ENCODE measurements at places on chromosomes 12 and 14. TPM values are rescaled to one million over a fixed set of nuclear protein-coding genes. Genes with fewer than 3 reads are reported as not detected.

Gene FANCM
- polyA plus RNA-seq: 3.2 TPM

Gene DLGAP5
- polyA plus RNA-seq: 9.1 TPM

Gene MSRB3
- polyA plus RNA-seq: 0.46 TPM

Gene P2RX2
- 2.2 TPM for polyA plus RNA-seq

Gene VCPKMT
- 3.8 TPM for polyA plus RNA-seq

Gene GLT8D2
- polyA plus RNA-seq: 5.0 TPM

Gene GALNT8
- 4.7 TPM for polyA plus RNA-seq

Gene EPYC
- polyA plus RNA-seq: not detected

Gene KHNYN
- polyA plus RNA-seq: 7.6 TPM

GRCh38 chr14:104116288-104116755, 22.1 kb upstream of the KIF26A start:
- peaks cover 11% of the 10 kb centered on the region for H3K4me1 ChIP-seq
- peak overlapping the region; percentile 62 for H3K4me3 ChIP-seq
- DNase-seq: no peak
- H3K36me3 ChIP-seq: no peaks in the 10 kb centered on the region

DNA sequence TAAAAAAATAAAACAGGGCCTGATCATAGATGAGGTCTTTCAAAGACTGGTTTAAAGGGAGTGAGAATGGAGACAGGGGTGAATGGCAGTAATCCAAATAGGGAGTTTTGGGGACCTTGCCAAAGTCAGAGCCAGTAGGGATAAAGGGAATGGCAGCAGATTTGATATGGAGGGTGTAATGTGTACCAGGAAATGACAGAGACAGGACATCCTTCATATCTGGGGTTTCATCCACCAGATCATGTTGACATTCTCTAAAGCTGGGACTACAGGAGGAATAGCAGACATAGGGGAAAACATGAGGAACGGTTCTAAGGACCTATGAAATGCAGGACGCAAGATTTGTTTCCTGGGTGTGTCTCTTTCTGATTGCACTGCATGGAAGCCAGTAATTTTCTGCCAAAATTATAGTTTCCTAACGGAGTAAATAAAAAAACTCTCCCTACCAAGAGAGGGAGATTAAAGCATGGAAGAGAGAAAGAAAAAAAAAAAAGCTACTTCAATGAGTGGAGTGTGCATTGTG, 169.9 kb downstream of the PRKD1 start:
- no peak for DNase-seq
- no peaks in the 10 kb centered on the region for H3K36me3 ChIP-seq
- no peak overlapping the region for H3K27ac ChIP-seq
- H3K4me1 ChIP-seq: no peaks in the 10 kb centered on the region

DNA sequence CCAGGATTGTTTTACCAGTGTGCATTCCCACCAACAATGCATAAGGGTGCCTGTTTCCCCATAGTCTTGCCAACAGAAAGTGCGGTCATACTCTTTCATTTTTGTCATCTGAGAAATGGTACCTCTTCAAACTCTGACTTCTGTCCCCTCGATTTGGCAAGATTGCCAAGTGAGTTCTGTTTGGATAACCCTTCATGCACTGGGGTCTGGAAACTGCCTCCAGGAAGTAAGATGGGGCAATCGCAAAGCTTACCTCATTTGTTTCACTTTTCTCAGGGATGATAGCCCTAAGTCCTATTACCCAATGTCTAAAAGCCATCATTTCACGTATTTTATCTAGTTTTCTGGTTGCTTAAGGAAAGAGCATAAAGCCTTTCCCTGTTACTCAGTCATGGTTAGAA, 28.6 kb upstream of the NR1H4 start:
- H3K4me1 ChIP-seq: peaks cover 6% of the 10 kb centered on the region

DNA sequence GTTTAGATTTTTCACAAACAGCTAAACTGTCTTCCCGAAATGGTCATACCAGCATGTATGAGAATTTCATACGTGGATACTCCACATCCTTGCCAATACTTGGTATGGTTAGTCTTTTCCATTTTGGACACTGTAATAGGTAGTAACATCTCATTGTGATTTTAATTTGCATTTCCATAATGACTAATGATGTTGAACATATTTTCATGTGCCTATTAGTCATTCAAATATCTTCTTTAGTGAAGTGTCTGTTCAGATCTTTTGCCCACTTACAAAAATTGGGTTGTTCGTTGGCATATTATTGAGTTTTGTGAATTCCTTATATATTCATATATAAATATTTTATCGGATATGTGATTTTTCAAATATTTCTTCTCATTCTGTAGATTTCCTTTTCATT, 78.0 kb upstream of the GNG2 start:
- DNase-seq: no peak
- no peaks in the 10 kb centered on the region for H3K4me1 ChIP-seq
- H3K27me3 ChIP-seq: no peaks in the 10 kb centered on the region
- H3K27ac ChIP-seq: no peak overlapping the region
- H3K36me3 ChIP-seq: no peaks in the 10 kb centered on the region
- H3K4me3 ChIP-seq: no peak overlapping the region

DNA sequence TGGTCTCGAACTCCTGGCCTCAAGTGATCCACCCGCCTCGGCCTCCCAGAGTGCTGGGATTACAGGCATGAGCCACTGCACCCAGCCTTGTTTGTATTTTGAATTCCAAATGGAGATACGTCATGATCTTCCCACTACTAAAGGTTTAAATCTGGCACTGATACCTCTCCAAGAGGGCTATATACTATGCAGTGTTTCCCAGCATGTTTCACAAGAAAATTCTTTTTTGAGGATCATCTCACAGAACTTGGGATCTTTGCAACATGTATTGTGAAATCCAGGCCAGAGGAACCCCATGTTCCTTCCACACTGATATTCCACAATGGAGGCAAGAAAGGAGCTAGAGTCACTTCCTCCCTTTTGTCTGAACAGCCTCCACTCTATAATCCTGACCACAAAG, 112.7 kb downstream of the NT5DC3 start:
- H3K4me1 ChIP-seq: no peaks in the 10 kb centered on the region
- H3K27me3 ChIP-seq: no peaks in the 10 kb centered on the region
- H3K27ac ChIP-seq: no peak overlapping the region
- H3K4me3 ChIP-seq: no peak overlapping the region

- H3K27ac ChIP-seq: no peak within 1 kb of the TSS
- H3K36me3 ChIP-seq: no peaks in the 10 kb centered on the region
- H3K4me3 ChIP-seq: no peak within 1 kb of the TSS
- H3K27me3 ChIP-seq: no peaks in the 10 kb centered on the region
- DNase-seq: no peak
- no peaks in the 10 kb centered on the region for H3K4me1 ChIP-seq
Measured at GRCh38 chr12:80099259-80099658, at the start of gene OTOGL. Gene OTOGL (plus strand): TSS chr12:80099537. CDS start chr12:80209432, 109,895 bp downstream.

GRCh38 chr12:68162374-68162773, 2.8 kb upstream of the IFNG start:
- no peak overlapping the region for H3K27ac ChIP-seq
- no peaks in the 10 kb centered on the region for H3K4me1 ChIP-seq
- no peak overlapping the region for H3K4me3 ChIP-seq
- H3K36me3 ChIP-seq: no peaks in the 10 kb centered on the region
- H3K27me3 ChIP-seq: no peaks in the 10 kb centered on the region
- DNase-seq: no peak

- DNase-seq: no peak
- H3K4me1 ChIP-seq: no peaks in the 10 kb centered on the region
- H3K36me3 ChIP-seq: no peaks in the 10 kb centered on the region
- H3K27me3 ChIP-seq: no peaks in the 10 kb centered on the region
- H3K27ac ChIP-seq: no peak overlapping the region
Measured at GRCh38 chr12:27426743-27427487, 19.6 kb upstream of the SMCO2 start.

DNA sequence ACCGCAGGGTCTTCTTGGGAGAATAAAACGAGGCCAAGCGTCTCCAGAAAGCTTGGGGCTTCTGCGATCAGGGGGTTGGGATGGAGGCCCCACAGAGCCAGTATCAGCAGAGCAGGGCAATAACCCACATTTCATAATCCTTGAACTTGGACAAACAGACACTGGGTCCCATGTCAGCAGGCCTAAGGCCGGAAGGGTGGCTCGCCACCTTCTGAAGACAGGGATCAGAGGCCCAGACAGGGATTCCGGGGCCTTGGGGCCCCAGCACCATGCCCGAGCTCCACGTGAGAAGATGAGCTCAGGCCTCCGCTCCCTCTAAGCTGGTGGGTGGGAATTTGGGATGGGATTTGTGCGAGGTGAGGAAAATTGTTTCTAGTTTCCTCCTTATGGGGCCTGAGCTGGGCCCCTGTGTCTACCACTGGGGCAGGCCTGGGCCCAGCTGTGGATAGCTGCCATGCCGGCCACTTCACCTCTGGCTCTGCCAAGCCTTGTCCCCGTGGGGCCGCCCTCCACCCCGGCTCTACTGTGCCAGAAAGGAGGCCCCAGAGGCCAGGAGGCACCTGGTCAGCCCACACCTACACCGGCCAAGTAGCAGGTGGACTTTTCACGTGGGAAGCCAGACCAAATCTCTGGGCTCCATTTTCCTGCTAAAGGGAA, 67.2 kb upstream of the DLK1 start:
- H3K27ac ChIP-seq: no peak overlapping the region
- H3K4me1 ChIP-seq: peaks cover 9% of the 10 kb centered on the region
- H3K4me3 ChIP-seq: no peak overlapping the region
- H3K27me3 ChIP-seq: no peaks in the 10 kb centered on the region
- no peaks in the 10 kb centered on the region for H3K36me3 ChIP-seq

DNA sequence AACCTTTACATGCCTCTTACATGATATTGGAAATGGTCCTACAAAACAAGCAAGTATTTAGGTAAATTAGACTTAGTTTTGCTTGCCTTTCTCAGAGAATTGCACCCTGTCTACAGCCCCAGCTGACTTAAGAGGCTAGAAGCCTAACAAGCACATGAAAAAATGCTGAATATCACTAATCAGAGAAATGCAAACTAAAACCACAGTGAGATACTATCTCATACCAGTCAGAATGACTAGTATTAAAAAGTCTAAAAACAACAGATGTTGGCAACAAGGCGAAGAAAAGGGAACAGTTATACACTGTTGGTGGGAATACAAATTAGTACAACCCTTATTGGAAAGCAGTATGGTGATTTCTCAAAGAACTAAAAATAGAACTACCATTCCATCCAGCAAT, 103.8 kb downstream of the EGLN3 start:
- no peaks in the 10 kb centered on the region for H3K27me3 ChIP-seq
- H3K36me3 ChIP-seq: no peaks in the 10 kb centered on the region
- no peak overlapping the region for H3K27ac ChIP-seq
- peaks cover 7% of the 10 kb centered on the region for H3K4me1 ChIP-seq

DNA sequence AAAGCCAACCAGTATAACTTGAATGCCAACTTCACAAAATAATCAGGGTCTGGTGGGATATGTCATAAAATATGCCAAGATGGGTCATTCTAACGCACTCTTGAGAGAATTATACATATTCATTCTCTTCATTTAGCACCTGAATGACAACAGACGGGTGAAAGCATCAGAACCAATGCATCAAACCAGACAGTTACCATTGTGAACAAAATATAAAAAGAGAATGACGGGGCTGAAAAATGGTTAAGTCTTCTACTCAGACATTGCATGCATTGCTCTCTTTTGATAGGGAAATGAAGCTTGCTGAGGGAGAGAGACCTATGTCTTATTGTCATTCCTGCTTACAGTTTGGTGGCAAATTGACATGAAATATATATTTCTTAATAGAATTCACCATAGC, 702.1 kb downstream of the NOVA1 start:
- no peaks in the 10 kb centered on the region for H3K36me3 ChIP-seq
- no peak overlapping the region for H3K27ac ChIP-seq
- no peaks in the 10 kb centered on the region for H3K27me3 ChIP-seq
- H3K4me3 ChIP-seq: no peak overlapping the region
- no peak for DNase-seq

DNA sequence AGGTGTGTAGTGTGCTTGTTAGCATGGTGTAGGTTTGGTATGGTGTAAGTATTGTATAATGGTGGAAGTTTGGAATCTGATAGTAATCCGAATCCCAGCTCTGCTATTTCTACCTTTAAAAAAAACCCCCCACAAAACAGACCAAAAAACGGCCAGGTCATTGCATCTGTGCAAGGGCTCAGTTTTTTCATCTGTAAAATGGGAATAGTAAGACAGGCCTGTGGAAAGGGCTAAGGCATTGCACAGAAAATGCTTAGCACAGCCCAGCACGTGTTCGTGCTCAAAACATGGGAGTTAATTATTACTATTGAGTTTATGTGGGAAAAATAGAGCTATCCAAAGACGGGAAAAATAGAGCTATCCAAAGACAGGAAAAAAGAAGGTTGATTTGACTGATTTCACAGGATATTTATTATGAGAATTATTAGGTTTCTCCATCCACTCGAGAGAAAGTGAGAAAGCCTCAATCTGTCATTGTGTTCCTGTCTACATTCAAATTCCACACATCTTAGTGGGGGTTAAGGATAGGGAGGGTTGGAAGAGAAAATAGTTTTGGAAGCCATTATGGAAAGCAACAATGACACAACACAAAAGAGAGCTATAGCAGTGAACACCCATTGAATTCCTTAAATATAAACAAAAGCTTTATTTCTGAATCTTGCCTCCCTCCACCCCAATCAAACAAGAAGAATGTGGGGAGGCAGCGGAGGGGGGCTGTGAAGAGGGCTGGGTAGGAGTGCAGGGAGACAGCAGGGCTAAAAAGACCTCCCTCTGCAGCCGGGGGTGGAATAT, 126.8 kb upstream of the MAX start:
- no peaks in the 10 kb centered on the region for H3K36me3 ChIP-seq
- peak overlapping the region; percentile 40 for H3K4me3 ChIP-seq
- peaks cover 13% of the 10 kb centered on the region for H3K4me1 ChIP-seq
- DNase-seq: no peak

- H3K27me3 ChIP-seq: no peaks in the 10 kb centered on the region
- no peaks in the 10 kb centered on the region for H3K4me1 ChIP-seq
- no peak overlapping the region for H3K27ac ChIP-seq
- DNase-seq: no peak
- no peak overlapping the region for H3K4me3 ChIP-seq
- no peaks in the 10 kb centered on the region for H3K36me3 ChIP-seq
Measured at GRCh38 chr12:98402091-98402490, 113.3 kb upstream of the TMPO start.

DNA sequence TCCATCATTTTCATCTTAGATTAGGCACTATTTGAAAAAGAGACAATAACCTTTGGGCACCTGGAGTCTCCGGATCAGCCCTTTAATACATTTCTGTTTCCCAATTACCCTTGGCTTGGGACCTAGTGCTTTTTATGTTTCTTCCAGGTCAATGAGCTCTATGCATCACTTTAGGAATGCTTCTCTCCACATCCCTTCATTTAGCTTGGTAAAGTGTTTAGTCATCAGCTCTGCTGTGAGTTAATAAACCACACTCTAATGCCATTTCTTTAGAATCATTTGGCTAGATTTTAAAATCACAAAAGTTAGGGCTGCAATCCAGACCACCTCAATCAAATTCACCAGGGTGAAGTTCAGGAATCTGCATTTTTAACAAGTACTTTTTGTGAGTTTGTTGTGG, 41.7 kb downstream of the RASSF9 start:
- H3K27me3 ChIP-seq: no peaks in the 10 kb centered on the region
- H3K4me3 ChIP-seq: no peak overlapping the region
- H3K36me3 ChIP-seq: no peaks in the 10 kb centered on the region
- H3K27ac ChIP-seq: no peak overlapping the region
- DNase-seq: no peak
- H3K4me1 ChIP-seq: no peaks in the 10 kb centered on the region

Measured in H1 (cell line).